ENCODE measurements at places on chromosomes 11 and 22.

GRCh38 chr22:26675687-26676268, 18.4 kb downstream of the MIAT start:
- DNase-seq: no peak

DNA sequence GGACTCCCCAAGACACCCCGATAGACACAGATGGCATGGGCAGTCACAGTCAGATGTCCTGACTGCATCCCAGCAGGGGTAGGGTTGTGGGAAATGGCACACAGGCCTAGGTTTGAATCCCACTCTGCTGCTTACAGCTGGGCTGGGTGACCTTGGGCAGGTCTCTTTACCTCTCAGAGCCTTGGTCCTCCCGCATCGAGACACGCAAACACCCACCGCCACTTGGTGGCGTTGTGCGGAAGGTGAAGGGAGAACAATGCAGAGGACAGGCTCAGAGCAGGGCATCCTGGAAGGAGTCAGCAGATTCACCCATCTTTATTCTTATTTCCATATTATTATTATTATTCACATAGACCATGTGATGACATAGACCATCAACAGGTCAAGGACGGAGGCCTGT, 140.5 kb downstream of the MIAT start:
- DNase-seq: no peak

- no peak for DNase-seq
Observed at GRCh38 chr11:25794804-25795203, 537.1 kb upstream of the ANO3 start.

DNA sequence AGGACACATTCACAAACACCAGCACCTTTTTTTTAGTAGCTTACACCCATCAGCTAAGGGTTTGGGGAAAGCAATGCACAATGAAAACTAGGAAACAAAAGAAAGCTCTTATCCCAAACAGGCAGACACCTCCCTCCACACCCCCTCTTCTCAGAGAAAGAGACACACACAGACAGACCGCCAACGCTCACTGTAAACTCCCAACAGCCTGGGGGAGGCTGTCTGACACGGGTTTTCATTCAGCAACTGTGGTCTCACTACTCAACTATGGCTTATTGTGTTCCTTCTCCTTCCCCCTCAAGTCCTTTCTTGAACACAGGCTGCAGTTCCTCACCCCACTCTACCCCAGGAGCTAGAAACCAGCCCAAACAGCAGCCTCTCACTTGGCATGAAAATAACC, 123.4 kb downstream of the C11orf58 start:
- DNase-seq: no peak

DNA sequence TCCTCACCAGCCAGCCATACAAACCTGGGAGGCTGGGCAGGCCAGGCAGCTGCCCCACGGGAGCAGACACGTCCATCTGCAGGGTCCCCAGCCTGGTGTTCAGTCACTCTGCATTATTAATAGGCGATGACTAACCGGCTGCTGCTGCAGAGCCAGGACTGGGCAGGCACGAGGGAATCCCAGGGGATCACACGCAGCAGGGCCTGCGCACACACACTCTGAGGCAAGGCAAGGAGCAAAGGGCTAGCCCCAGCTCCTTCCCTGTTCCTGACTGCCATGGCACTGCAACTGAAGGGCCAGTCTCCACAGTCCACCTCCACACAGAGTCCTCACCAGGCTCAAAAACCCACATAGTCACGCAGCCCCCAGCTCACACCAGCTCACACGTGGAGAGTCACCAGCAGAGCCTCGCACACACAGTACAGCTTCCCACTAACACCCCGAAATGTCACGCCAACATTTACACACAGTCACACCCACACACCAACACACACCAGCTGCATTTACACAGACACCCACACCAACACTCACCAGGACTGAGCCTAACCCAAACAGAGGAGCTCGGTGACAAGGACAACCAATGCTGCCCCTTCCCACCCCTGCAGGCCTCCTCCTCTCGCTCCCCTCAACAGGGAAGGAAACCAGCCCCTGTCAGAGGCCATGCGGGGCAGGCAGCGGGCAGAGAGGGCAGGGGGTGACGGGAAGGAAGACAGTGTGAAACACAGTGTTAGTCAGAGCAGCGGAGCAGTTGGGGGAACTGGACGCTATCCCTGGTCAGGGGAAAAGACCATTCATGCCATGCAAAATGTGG, 47.3 kb downstream of the NRXN2 start:
- no peak for DNase-seq

- no peak for DNase-seq
Observed at GRCh38 chr11:39288011-39288410, 2171.4 kb downstream of the LRRC4C start.

GRCh38 chr11:34302046-34302921, 55.5 kb downstream of the ABTB2 start:
- DNase-seq: no peak

GRCh38 chr11:108584973-108585372, 8.6 kb downstream of the EXPH5 start:
- no peak for DNase-seq
